Vagina (tissue), 2 donors: ENCODE measurements at places on chromosomes 11 and 22. TPM values are rescaled to one million over a fixed set of nuclear protein-coding genes. Genes with fewer than 3 reads are reported as not detected.

Gene SYT12
- total RNA-seq: 0.49 TPM

DNA sequence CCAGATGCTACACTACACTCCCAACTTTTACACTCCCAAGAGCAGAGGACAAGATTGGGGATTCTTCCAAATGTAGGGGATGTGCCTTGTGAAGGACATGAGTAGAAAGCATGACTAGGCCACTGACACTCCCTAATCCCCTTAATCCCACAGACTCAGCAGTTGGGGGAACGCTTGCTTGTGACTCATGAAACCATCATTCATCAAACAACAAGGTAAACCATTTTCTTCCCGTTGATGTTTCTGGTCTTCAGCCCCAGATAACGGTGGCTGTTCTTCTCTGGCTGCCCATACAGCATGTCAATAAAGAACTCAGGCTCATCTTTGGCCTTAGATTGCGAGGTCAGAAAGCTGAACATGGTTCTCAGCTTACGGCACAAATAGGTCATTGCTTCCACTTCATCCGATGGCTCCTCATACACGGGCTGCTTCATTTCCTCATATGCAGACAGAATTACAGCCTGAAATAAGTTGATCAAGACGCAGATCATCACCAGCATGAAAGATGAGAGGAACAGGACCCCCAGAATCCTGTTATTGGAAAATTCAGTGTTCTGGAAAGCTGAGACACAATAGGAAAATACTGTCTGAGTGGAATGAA, 6.4 kb upstream of the CDPF1 start:
- DNase-seq: no peak

DNA sequence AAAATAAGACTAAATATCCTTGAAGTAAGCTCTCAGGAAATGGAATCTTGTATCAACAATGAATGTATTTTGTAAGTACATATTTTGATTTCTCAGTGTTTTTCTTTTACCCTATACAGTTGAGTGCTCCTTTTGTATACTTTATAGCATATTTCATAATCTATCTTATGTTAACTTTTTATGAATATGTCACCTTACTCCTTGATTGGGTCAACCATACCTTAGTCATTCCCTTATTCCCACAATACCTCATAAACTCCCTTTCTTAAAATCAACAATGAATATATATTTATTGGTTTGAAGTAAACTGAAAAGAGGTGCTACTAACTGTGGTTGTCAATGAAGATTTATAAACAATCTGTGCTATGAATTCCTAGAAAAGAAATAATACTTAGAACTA, 686.2 kb downstream of the METTL15 start:
- DNase-seq: no peak

DNA sequence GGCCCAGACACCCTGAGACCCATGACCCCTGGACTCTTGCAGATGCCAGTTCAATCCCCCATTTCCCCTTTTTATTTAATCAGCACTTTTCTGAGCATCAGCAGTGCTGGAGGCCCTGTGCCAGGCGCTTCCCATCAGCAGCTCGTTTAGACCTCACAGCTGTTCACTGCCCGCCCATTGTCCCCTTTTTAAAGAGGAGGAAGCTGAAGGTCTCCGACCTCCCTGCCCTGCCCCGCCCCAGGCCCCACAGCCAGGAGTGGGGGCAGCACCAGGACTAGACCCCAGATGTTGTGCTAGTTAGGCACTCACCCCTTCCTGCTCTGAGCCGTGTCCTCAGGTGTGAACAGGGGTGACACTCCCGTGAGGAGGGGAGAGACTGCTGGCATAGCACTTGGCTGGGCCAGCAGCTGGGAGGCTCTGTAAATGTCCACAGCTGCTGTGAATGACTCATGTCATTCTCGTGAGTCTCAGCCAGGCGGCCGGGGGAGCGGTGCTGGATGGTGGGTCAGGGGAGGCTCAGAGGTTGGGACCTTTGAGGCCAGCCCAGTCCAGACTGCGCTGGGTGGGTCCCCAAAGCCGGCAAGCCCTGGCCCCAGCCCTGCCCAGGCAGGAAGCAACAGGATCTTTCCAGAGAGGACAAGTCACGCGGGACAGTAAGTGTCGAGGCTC, 19.9 kb downstream of the EMID1 start:
- no peak for DNase-seq

Gene METTL15
- 14.7 TPM for total RNA-seq

DNA sequence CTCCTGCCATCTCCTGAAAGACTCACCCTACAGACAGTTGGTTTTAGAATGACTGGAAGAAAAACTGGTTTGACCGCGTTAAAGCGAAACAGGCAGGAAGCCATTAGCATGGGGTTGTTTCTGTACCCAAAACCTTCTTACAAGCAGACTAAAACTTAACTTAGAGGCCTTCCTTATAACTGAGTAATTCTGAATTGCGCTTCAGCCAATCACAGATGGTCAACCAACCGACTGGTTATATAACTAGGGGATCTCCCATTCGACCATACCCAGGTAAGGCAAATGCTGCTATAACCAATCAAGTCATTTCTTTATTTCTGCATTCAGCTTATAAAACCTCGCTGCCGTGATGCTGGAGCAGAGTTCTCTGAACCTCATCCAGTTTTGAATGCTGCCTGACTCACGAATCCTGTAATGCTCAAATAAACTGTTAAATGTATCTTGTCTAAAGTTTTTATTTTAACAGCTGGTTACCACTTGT, 87.8 kb upstream of the DRD2 start:
- no peak for DNase-seq

DNA sequence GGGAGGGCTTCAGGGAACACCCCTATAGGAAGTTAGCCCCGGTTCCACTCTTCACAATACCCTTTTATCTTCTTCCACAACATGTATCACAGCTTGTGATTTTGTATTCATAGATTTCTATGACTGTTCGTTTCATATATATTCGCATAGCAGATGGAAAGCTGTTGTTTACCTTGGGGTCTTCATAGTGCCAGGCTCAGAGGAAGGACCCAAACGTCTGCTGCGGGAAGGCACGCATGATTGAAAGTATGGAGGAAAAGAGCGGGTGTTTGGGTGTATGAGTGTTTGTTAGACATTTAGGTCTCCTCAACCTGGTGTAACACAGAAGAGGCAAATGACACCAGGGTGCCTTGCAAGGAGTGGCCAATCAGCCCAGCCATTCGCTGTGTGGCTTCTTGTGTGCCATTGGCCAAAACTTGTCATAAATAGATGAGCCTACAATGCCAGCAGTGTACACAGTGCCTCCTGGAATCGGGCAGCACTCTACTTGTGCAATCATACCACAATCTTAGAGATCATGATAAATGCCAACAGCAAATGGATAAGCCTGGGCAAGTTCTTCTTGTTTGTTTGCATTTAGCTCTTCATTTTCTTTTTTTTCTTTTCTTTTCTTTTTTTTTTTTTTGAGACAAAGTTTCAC, 10.9 kb upstream of the ADA2 start:
- no peak for DNase-seq

DNA sequence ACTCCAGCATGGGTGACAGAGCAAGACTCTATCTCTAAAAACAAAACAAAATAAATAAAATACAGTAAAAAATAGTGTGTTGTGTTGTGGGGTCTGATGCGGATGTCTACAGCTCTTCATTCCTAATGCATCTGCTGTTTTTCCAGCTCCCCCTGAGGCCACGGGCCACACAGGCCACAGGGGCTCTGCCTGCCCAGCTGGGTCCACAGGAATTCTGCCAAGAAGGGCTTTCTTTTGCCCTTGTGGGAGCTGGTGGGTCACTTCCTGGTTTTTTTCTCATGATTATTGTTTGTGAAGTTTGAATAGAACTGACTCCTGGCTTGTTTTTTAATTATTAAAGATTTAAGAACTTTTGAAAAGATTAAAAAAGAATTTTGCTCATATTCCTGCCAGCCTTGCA, 67.4 kb upstream of the CLDN5 start:
- DNase-seq: no peak

GRCh38 chr11:128956401-128957201, 13.9 kb upstream of the TP53AIP1 start:
- no peak for DNase-seq

Gene INS
- total RNA-seq: not detected

DNA sequence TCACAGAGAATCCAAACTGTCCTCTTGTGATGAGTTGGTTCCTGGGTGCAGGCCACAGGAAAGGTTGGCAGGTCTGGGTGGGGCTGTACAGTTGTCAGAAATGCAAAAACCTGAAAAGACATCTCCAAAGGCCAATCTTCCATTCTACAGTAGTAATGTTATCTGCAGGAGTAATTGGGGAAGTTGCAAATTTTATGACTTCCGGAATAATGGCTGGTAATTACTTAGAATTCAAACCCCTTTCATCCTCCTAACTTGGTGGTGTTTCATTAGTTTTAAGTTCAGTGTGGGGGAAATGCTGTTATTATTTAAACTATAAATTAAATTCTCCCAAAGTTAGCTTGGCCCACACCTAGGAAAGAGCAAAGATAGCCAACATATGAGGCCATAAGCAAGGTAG, 64.7 kb upstream of the FAT3 start:
- no peak for DNase-seq

Gene SPTBN2
- 117 TPM for total RNA-seq

Gene UPK3A
- total RNA-seq: not detected

- DNase-seq: no peak
Observed at GRCh38 chr11:35911616-35912165, 32.2 kb upstream of the LDLRAD3 start.

GRCh38 chr11:122394313-122394712, 261.2 kb upstream of the UBASH3B start:
- no peak for DNase-seq

GRCh38 chr11:33941637-33942160, 49.8 kb upstream of the LMO2 start:
- DNase-seq: no peak

Gene RCOR2
- total RNA-seq: not detected

DNA sequence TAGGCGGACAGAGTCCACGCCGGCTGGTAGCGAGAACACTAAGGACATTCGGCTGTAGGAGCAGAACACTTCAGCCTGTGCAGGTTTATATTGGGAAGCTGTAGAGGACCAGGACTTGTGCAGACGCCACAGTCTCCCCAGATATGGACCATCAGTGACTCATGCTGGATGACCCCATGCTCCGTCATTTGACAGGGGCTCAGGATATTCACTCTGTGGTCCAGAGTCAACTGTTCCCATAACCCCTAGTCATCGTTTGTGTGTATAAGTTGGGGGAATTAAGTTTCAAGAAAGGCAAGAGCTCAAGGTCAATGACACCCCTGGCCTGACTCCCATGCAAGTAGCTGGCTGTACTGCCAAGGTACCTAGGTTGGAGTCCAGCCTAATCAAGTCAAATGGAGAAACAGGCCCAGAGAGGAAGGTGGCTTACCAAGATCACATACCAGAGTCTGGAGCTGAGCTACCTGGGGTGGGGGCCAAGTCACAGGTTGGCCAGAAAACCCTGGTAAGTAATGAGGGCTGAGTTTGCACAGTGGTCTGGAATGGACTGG, 17.2 kb downstream of the P2RY2 start:
- DNase-seq: no peak

GRCh38 chr22:40519284-40519947, 117.1 kb downstream of the MRTFA start:
- no peak for DNase-seq

Gene PIH1D2
- total RNA-seq: 1.5 TPM

Gene LRRC74B
- not detected for total RNA-seq

Gene CASP1
- total RNA-seq: 23.3 TPM

Gene C11orf16
- total RNA-seq: not detected

Gene C11orf42
- not detected for total RNA-seq

- no peak for DNase-seq
Observed at GRCh38 chr22:21818487-21819182, 48.8 kb downstream of the MAPK1 start.

Gene GSTT2B
- not detected for total RNA-seq

GRCh38 chr11:10796191-10796590, 12.5 kb downstream of the EIF4G2 start:
- no peak for DNase-seq

DNA sequence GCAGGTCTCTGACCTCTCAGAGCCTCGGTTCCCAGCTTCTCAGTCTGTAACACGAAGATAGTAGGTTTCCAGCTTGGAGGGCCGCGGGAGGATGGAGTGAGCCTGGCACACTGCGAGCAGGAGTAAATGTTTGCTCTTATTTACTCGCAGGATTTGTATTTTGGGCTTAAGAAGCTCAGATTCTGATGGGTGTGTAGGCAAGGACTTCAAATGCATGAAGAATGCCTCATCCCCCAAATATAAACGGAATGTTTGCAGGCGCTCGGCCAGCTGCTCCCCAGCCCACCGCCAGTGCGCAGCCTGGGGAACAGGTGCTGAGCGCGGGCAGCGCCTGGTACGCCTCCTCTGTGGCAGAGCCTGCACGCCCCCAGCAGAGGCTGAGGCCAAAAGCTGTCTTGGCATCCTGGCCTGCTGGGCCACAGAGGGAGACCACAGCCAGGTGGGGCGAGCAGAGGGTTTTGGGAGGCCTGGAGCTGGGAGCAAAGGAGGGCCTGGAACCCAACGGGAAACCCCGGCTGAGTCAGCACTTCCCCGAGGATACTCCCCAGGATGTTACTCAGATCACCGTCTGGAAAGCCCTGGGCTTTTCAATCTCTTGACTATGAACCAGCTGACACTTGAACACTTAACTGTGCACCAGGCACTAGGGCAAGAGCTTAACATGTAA, 9.4 kb downstream of the EHD1 start:
- DNase-seq: no peak

Gene NNMT
- total RNA-seq: 898 TPM

Gene NCAM1
- total RNA-seq: 33.6 TPM

- no peak for DNase-seq
Observed at GRCh38 chr22:40741116-40741515, 61.8 kb downstream of the MCHR1 start.

Gene F2
- total RNA-seq: not detected

- no peak for DNase-seq
Observed at GRCh38 chr22:23534851-23535717, 45.0 kb downstream of the IGLL1 start.

DNA sequence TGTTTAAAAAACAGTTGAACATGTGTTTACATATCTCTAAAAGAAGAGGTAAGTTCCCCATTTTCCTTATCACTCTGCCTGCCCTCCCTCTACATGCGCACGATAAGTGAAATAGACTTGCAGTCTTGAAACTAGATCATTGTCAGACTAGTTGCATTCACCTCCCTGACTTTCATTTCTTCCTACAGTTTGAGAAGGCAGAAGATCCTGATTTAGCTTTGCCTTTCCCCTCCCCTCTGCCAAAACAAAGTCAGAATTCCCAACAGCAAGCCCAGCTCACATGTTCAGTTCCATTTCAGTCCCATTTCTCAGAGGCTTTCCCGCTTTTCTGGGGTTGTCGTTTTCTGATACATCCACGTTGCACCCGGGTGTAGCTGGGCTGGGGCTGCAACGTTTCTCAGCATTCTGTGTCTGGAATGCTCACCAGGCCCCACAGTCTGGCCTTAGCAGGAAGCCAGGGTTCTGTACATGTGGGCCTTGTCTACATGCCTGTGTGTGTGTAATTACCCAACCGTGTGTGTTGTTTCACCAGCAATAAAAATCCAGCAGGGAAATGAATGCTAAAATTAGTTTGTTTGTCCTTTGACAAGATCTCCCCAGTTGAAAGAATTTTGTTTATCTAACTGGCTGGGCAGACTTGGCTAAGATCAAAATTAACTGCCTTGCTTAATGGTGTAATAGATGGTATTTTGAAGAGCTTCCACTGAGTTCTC, 179.2 kb downstream of the DBX1 start:
- no peak for DNase-seq
